ENCODE measurements at places on chromosomes 5 and 9.
A peak's percentile ranks its signal among the peaks of the same experiment; 100 is the strongest.

- no peak overlapping the region for H3K27ac ChIP-seq
- no peak overlapping the region for H3K4me3 ChIP-seq
- H3K27me3 ChIP-seq = no peaks in the 10 kb centered on the region
- H3K4me1 ChIP-seq = no peaks in the 10 kb centered on the region
- no peak for DNase-seq
- no peaks in the 10 kb centered on the region for H3K36me3 ChIP-seq
Observed at GRCh38 chr5:180755601-180756000, 15.7 kb upstream of the OR2Y1 start.

- no peaks in the 10 kb centered on the region for H3K36me3 ChIP-seq
- H3K4me1 ChIP-seq = no peaks in the 10 kb centered on the region
- no peak for DNase-seq
Observed at GRCh38 chr5:123746683-123747360, 234.8 kb downstream of the CSNK1G3 start.

DNA sequence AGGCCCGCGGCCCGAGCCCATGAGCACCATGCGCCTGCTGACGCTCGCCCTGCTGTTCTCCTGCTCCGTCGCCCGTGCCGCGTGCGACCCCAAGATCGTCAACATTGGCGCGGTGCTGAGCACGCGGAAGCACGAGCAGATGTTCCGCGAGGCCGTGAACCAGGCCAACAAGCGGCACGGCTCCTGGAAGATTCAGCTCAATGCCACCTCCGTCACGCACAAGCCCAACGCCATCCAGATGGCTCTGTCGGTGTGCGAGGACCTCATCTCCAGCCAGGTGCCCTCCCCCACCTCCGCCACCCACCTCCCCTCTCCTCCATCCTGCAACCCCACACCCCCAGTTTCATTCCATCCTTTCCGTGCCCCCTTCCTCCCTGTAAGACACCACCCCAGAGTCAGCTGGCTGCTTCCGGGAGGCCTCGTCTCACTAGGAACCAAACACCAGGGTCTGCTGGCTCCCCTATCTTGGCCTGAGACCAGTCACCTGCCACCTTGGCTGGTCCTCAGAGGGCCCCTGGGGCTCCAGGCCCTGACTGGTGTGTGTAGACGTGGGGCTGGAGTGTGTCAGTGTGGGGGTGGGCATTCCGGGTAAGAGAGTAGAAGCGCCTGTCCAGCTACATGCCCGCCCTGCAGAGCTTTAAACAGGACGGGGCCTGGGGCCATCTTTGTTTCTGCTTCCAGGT lies 655 bp downstream of the GRIN1 start:
- no peak for DNase-seq
- no peak overlapping the region for H3K27ac ChIP-seq
- no peaks in the 10 kb centered on the region for H3K4me1 ChIP-seq

- DNase-seq = peak; percentile 87
- H3K36me3 ChIP-seq = no peaks in the 10 kb centered on the region
- no peak overlapping the region for H3K4me3 ChIP-seq
- H3K4me1 ChIP-seq = peaks cover 30% of the 10 kb centered on the region
Observed at GRCh38 chr5:56211298-56211865, 21.7 kb downstream of the ANKRD55 start.

DNA sequence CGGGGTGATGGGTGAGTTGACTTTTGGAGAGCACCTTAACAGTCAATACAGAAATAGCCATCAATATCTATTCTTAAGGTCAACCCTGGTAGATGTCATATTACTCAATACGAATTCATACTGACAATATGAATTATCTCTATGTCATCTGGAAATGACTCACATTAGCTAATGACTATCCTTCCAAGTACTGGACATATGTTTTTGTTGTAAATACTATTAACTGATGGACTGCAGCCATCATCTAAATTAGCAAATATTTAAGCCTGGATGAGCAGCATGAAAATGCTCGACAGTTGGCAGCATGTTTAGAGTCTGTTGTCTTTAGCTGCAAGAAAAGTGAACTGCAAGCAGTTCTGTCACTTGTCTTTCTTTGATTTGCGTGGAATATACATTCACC lies 19.6 kb upstream of the ISOC1 start:
- no peak overlapping the region for H3K27ac ChIP-seq
- no peak for DNase-seq
- no peaks in the 10 kb centered on the region for H3K27me3 ChIP-seq
- H3K4me3 ChIP-seq = no peak overlapping the region
- H3K36me3 ChIP-seq = no peaks in the 10 kb centered on the region

GRCh38 chr9:125161284-125161918 lies 18.1 kb upstream of the SCAI start:
- no peaks in the 10 kb centered on the region for H3K27me3 ChIP-seq
- no peaks in the 10 kb centered on the region for H3K36me3 ChIP-seq
- no peak overlapping the region for H3K4me3 ChIP-seq
- peak overlapping the region; percentile 63 for H3K27ac ChIP-seq
- DNase-seq = peak; percentile 67
- peaks cover 22% of the 10 kb centered on the region for H3K4me1 ChIP-seq

- H3K36me3 ChIP-seq = no peaks in the 10 kb centered on the region
- no peak overlapping the region for H3K4me3 ChIP-seq
Observed at GRCh38 chr5:20113031-20113715, 125.2 kb upstream of the CDH18 start.

DNA sequence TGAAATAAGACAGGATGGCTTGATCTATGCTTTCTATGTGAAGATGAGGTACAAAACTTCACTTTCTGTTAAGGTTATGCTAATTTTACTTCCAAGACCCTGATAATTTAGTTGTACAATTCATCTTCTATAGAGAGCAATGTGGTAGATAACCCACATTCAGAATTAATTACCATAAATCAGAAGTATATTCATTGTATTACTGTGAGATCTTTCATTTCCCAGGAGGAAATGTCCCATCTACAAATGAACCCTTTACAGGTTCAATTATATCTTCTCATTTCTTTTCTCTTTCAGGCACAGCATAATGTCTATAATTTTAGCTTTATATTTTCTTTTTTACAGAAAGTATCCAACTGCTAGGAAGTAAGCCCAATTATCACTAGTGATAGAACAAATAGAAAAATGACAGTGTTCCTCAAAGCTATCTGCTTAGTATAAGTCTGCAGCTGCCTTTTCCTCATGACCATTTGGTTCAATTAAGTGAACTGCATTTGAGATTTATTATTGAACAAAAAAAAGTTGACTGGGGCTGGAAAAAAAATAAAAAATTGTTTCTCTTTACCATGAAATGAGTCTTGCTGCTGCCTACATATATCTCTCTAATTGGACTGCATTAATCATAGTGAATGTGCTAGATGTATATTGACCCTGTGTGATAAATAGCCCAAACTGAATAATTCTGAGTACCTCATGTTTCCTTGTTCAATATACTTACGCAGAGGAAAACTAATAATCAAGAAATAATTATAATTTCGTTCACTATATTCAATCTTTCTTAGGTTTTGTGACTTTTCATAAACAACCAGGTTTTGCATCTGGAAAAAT lies 1329.4 kb downstream of the PTPRD start:
- DNase-seq = no peak
- no peaks in the 10 kb centered on the region for H3K36me3 ChIP-seq
- no peaks in the 10 kb centered on the region for H3K4me1 ChIP-seq
- no peaks in the 10 kb centered on the region for H3K27me3 ChIP-seq
- no peak overlapping the region for H3K4me3 ChIP-seq
- no peak overlapping the region for H3K27ac ChIP-seq

- H3K4me1 ChIP-seq = no peaks in the 10 kb centered on the region
- H3K4me3 ChIP-seq = no peak overlapping the region
- H3K36me3 ChIP-seq = no peaks in the 10 kb centered on the region
- no peaks in the 10 kb centered on the region for H3K27me3 ChIP-seq
Observed at GRCh38 chr5:149044453-149045088, 18.3 kb downstream of the SH3TC2 start.

DNA sequence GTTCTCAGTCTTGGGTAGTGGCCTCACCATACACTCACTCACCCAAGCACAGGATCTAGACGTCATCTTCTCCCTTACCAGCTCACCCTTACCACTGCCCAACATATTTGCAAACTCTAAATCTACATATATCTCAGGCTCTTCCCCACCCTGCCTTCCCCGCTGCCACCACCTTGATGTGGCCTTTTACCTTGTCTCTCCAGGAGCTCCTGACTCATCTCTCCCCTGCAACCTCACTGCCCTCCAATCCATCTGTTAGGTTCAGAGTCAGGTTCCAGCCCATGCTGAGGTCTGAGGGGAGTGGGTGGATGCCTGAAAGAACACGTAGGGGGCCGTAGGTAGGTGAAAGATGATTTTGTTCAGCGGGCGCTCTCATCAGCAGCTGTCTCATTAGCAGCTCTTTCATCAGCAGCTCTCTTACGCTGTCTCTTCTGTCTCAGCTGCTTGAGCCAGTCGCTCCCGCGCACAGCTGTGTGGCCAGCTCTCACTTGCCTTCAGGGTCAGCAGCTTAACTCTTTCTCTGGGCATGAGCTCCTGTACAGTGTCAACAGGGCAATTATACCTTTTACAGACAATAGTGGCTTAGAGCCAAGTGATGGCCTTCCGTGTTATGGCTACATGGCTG lies 23.1 kb upstream of the CKMT2 start:
- no peaks in the 10 kb centered on the region for H3K27me3 ChIP-seq
- H3K4me1 ChIP-seq = no peaks in the 10 kb centered on the region
- H3K27ac ChIP-seq = no peak overlapping the region

GRCh38 chr9:17509701-17510100 lies 69.2 kb upstream of the SH3GL2 start:
- no peaks in the 10 kb centered on the region for H3K36me3 ChIP-seq
- DNase-seq = peak; percentile 28
- H3K27ac ChIP-seq = no peak overlapping the region
- no peaks in the 10 kb centered on the region for H3K27me3 ChIP-seq

- no peaks in the 10 kb centered on the region for H3K36me3 ChIP-seq
- H3K27me3 ChIP-seq = no peaks in the 10 kb centered on the region
Observed at GRCh38 chr5:169635936-169636335, 1.1 kb upstream of the DOCK2 start.

GRCh38 chr9:128587453-128587852 lies 35.1 kb downstream of the SPTAN1 start:
- DNase-seq = no peak
- no peaks in the 10 kb centered on the region for H3K4me1 ChIP-seq
- H3K27ac ChIP-seq = no peak overlapping the region
- H3K27me3 ChIP-seq = no peaks in the 10 kb centered on the region
- peaks cover 81% of the 10 kb centered on the region for H3K36me3 ChIP-seq

- H3K4me1 ChIP-seq = peaks cover 32% of the 10 kb centered on the region
- DNase-seq = peak; percentile 86
- no peaks in the 10 kb centered on the region for H3K36me3 ChIP-seq
- H3K27ac ChIP-seq = peak overlapping the region; percentile 44
Observed at GRCh38 chr5:126003309-126003708, 419.9 kb upstream of the GRAMD2B start.

DNA sequence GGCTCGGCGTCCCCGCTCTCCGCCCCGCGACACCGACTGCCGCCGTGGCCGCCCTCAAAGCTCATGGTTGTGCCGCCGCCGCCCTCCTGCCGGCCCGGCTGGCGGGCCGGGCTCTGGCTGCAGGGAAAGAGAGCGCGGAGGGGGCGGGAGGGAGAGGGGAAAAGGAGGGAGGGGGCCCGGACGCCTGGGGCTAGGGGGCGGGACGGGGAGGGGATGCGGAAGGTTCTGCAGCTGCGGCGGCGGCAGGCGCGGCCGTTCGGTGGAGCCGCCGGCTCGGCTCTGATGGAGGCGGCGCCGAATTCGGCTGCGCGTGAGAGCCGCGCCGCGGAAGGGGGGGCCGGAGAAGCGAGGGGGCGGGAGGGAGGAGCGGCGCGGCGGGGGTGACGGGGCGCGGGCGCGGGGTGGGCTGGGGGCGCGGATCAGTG lies at the start of gene MARCHF11:
TSS of gene MARCHF11 (minus strand) at position 281 of the 425 bp plus-strand sequence. CDS start at position 65, 216 bp downstream.
- no peaks in the 10 kb centered on the region for H3K4me1 ChIP-seq
- no peak within 1 kb of the TSS for H3K27ac ChIP-seq
- H3K4me3 ChIP-seq = no peak within 1 kb of the TSS
- peak; percentile 2 for DNase-seq

GRCh38 chr9:124941679-124942561 lies 1.0 kb upstream of the GOLGA1 start:
- DNase-seq = peak; percentile 78
- H3K27ac ChIP-seq = peak overlapping the region; percentile 98
- H3K4me1 ChIP-seq = peaks cover 10% of the 10 kb centered on the region
- H3K36me3 ChIP-seq = no peaks in the 10 kb centered on the region
- no peaks in the 10 kb centered on the region for H3K27me3 ChIP-seq

GRCh38 chr5:173454736-173455598 lies 126.8 kb upstream of the STC2 start:
- H3K4me1 ChIP-seq = peaks cover 79% of the 10 kb centered on the region
- no peaks in the 10 kb centered on the region for H3K36me3 ChIP-seq
- no peak overlapping the region for H3K4me3 ChIP-seq
- H3K27ac ChIP-seq = peak overlapping the region; percentile 96

DNA sequence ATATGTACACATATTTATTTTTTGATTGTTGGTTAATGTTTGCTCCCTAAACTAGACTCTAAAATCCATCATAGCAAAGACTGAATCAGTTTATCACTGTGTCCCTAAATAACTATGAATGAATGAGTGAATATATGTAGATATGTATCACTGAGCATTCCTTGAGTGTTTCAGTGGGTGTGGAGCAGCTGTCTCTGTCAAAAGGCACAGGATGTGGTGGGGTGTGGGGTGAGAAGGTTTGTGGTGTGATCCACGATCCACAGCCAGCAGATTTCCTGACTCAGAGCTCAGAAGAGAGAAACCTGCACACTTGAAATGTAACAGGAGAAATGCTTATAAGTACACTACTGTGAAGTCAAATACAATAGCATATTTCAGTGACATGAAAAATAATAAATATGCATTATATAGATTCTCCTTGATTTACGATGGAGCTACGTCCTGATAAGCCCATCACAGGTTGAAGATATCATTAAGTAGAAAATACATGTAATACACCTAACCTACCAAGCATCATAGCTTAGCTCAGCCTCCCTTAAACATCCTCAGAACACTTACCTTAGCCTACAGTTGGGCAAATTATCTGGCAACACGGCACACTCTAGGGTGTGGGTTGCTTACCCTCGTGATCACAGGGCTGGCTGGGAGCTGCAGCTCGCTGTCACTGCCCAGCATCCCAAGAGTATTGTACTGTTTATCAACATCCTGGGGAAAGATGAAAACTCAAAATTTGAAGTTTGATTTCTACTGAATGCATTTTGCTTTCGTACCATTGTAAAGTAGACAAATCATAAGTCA lies 287.0 kb downstream of the GAS1 start:
- peak overlapping the region; percentile 39 for H3K27ac ChIP-seq
- peaks cover 20% of the 10 kb centered on the region for H3K4me1 ChIP-seq
- H3K27me3 ChIP-seq = no peaks in the 10 kb centered on the region
- H3K36me3 ChIP-seq = no peaks in the 10 kb centered on the region
- DNase-seq = peak; percentile 90
- 0 out of 2 replicates have a peak overlapping the region, but pooled peaks have one; percentile 5 for H3K4me3 ChIP-seq

- no peaks in the 10 kb centered on the region for H3K27me3 ChIP-seq
- no peak overlapping the region for H3K27ac ChIP-seq
- peaks cover 32% of the 10 kb centered on the region for H3K4me1 ChIP-seq
- DNase-seq = no peak
- no peak overlapping the region for H3K4me3 ChIP-seq
Observed at GRCh38 chr9:71675857-71676165, 92.5 kb downstream of the CEMIP2 start.
